Right lobe of liver (tissue), 6 donors: ENCODE measurements at places on chromosomes 3 and 15. TPM values are rescaled to one million over a fixed set of nuclear protein-coding genes. Genes with fewer than 3 reads are reported as not detected.
A peak's percentile ranks its signal among the peaks of the same experiment; 100 is the strongest.

GRCh38 chr3:36192901-36193300 lies 187.4 kb upstream of the STAC start:
- no peak for DNase-seq

U2SURP gene
- total RNA-seq: 26.5 TPM

- no peak for DNase-seq
Observed at GRCh38 chr3:157066335-157067098, 93.4 kb downstream of the CCNL1 start.

- DNase-seq: peak; percentile 86
Observed at GRCh38 chr3:43691120-43691995, 620 bp downstream of the ABHD5 start.

RPUSD3 gene
- total RNA-seq: 23.3 TPM

DNA sequence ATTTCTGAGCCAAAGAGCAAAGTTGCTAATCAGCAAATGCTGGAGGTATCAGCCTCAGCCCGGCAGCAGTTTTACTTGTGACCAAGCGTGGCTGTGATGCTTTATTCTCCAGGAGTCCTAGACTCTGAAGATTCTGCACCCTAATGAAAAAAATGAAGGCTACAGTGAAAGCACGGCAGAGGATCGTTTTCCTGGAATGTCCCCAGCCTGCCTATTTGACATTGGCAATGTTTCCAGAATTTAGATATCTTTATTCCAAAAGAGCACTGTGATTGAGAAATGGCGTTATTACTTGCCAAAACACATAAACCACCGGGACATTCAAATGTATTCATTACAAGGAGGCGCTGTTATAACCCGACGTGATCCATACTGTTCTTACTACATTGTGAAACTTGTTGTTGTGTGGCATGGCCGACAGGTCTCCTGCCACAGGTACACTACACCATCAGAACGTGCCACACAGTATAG lies 263.8 kb downstream of the SLCO3A1 start:
- DNase-seq: no peak

- DNase-seq: no peak
Observed at GRCh38 chr3:36595511-36595910, 168.8 kb downstream of the DCLK3 start.

DNA sequence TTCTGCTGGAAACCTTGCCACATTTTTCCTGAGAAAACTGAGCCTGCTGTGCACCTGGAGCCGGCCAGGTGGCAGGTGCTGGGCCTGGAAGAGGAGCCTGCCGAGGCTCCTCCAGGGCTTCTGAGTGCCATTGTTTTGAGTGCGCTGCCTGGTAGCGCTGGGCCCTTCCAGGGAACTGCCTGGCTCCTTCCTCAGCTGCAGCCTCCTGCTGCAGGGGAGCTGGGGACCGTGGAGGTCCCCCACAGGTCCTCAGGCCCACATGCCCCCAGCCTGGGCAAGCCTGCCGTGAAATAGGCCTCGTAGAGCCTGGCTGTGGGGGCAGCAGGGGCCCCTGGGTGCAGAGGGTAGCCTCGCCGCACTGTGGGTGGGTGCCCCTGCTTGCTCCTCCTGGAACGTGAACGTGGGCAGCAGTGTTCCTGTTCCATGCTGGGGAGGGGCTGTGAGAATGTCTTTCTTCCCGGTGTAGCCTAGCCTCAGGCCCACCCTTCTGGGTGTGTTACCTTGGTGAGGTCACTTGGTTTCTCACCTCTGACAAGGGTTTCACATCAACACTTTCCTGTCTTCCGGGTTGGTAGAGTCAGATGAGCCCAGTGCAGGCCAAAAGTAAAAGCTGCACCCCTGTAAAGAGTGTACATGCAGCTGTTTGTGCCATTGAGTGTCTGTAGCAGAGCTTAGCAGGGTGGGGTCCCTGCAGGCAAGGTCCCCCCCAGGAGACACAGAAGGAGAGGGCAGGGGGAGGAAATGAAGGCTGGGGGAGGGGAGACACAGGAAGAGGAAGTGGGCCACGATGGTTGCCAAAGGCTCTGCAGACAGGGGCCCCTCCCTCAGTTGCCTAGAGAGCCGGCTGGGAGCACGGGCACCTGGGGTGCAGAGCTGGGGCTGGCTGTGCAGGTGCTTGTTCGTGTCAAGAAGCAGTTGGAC lies 34.5 kb downstream of the KLF13 start:
- peak; percentile 67 for DNase-seq

- no peak for DNase-seq
Observed at GRCh38 chr3:177069514-177070329, 127.6 kb downstream of the TBL1XR1 start.

HAPLN3 gene
- total RNA-seq: 1.2 TPM

GRCh38 chr3:124577494-124578167 lies 152.6 kb upstream of the UMPS start:
- DNase-seq: no peak

BSN gene
- total RNA-seq: 0.31 TPM
